ENCODE measurements at places on chromosomes 7 and 10.
A peak's percentile ranks its signal among the peaks of the same experiment; 100 is the strongest.

- no peak for DNase-seq
These were observed 451.6 kb upstream of the GALNT17 start for GRCh38 chr7:70680306-70680705.

DNA sequence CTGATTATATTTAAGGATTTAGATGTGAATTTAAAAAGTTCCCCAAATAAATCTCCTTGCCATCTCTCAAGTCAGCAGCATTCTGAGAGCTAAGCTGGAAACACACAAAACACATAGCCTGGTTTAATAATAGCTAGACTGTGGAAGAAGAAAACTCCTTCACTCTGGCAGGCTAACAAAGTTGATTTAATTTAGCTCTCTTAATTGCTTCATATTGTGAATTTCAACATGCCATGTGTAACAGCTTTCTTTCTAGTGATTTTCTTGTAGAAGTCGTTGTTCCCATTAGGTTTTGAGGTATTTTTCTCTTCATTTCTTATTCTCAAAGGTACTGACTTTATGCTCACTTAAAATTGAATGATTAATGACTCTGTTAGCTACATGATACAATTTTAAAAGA lies 216.8 kb upstream of the AKR1E2 start:
- DNase-seq, result no peak

GRCh38 chr7:71254751-71255150 lies 122.8 kb downstream of the GALNT17 start:
- DNase-seq, result no peak

DNA sequence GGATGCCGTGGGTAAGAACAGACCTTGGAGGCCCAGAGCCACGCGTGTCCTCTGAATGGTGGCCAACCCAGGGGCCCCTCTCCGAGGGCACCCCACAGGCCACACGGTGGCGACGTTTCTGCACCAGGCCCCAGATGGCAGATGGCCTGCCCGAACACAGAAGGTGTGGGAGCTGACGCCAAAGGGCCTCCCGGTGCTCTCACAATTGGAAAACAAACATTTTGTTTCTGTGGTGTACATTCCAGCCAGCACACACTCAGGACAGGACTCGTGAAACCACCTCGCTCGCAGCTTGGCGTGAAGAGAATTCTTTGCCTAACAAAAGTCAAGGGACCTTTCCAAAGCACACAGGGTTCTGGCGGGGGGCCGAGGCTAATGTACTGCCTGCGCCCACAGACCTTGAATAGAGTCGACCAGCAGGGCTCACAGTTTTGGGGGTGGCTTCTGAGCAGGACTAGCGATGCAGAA lies 112.1 kb downstream of the FAM53B start:
- DNase-seq, result no peak

- DNase-seq, result peak; percentile 34
These were observed 31.8 kb downstream of the TES start for GRCh38 chr7:116242178-116242577.

- no peak for DNase-seq
These were observed 147.9 kb upstream of the EGR2 start for GRCh38 chr10:62964026-62964425.

GRCh38 chr10:78657163-78657861 lies 411.5 kb upstream of the ZMIZ1 start:
- peak; percentile 22 for DNase-seq

DNA sequence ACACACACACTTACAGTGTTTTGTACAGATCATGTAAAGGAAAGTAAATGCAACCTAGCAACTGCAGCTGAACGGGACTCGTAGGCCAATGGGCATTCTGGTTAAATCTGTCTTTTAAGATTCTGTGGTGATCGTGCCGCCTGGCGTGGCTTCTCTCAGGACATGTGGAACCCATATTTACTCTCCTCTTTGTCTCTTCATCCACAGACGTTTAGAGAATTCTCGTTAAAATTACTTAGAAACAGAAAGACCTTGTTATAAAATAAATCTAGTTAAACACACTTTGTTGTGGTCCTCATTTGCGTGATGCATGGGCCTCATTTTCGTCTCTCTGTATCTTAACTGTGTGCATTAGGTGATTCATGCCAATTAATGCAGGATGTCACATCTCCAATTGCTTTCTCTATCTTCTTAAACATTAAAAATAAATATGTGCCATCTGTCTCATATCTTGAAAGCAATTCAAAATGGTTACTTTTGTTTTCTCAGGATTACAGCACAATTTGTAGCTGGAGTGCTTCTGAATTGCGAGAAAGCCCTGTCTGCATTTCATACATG lies 11.5 kb downstream of the KLF6 start:
- DNase-seq, result no peak

- DNase-seq, result no peak
These were observed 45.5 kb downstream of the NOD1 start for GRCh38 chr7:30433082-30433481.

- no peak for DNase-seq
These were observed 314.6 kb downstream of the CXCL12 start for GRCh38 chr10:44070282-44070681.

- no peak for DNase-seq
These were observed 106.9 kb downstream of the ANLN start for GRCh38 chr7:36496576-36496975.

- DNase-seq, result peak; percentile 70
These were observed 25.2 kb upstream of the OPTN start for GRCh38 chr10:13074563-13075451.

DNA sequence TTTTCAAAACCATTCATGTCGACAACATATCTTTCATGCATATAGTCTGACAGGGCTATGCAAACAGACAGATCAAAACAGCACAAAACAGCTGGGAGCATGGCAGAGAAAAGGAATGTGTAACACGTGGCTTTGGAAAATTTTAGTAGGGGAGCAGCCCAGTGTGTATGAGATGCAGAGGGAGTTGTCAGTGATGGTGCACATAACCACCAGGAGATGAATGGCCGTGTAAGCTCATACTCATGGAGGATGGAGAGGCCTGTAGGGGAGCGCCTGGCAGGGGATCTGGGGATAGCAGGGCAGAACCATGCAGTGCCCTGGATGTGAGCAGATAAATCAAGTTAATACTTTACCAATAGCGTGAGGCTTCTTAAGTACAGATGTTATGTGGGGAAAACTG lies 45.7 kb downstream of the RHOBTB1 start:
- no peak for DNase-seq

DNA sequence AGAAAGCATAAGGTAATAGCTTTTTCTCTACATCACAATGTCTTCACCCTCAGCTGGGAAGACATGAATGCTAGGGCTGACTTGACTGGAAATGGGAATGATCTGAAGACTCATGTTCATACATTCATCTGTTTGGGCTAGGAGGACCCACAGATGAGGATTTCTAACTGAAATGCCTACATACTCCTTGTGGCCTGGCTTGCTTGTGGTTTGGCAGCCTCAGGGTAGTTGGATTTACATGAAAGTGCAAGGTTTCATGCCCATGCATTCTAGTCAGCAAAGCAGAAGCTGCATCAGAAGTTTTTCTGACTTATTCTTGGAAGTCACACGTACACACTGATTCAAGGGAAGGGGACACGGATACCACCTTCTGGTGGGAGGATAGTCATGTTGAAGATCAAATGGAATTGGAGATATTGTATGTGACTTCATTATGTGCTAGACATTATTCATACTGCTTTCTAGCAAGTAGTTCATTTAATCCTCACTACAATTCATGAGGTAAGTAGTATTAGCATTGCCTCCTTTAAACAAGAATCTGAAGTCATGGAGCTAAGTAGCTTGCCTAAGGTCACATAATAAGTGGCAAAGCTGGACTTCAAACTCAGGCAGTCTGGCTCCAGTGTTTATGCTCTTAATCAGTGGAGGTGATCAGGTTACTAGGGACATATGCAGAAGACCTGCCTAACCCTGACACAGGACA lies 957.0 kb downstream of the LRMDA start:
- no peak for DNase-seq

DNA sequence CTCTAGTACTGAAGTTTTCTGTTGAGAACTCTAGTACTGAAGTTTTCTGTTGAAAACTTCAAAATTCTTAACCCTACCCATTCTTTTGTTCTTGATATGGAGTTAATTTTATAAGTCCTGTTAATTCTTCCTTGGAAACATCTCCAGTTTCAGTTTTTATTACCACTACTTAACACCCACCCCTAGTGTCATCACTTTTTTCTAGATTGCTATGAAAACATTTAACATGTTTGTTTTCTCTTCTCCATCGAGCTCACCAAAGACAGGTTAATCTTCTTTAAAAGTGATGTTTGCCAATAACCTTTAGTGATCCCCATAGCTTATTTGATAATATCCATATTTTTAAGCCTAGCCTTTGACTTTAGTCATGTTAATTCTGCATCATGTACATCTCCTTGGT lies 147.9 kb downstream of the PPP1R9A start:
- no peak for DNase-seq

DNA sequence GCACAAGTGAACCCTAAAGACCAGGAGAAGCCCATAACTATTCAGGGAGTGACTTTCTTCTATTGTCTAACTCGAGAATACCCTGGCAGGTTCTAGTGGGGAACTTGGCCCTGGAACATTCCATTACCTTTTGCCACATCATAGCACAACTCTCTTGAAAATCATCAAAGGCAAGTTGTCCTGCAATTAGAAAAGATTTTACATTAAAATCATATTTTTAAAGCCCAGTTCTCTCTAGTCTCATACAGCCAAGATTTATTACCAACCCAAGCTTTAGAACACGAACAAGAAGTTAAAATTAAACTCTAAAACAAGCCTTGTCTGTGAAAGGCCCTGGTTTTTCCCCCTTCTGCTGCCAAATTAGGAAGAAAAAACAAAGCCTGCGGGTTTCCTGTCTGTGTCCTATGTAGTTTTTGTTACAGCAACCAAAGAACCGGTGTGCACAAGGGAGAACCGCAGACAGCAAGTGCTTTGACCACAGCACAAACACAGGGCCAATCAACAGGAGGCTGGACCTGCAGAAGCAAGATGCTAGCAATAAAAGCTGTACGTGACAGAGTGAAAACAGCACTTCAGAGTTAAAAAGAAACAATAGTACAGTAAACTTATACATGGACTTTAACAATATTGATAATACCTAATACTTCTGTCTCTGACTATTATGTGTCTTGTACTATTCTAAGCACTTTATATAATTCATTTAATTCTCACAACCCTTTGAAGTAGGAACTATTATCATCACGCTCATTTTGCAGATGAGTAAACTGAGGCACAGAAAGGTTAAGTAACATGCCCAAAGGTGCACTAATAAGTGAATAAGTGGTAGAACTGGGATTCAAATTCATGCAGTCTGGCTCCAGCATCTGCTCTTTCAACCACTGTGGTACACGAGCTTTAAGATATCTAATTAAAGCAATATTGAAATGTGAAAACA lies 65.8 kb downstream of the STK17A start:
- DNase-seq, result peak; percentile 84

DNA sequence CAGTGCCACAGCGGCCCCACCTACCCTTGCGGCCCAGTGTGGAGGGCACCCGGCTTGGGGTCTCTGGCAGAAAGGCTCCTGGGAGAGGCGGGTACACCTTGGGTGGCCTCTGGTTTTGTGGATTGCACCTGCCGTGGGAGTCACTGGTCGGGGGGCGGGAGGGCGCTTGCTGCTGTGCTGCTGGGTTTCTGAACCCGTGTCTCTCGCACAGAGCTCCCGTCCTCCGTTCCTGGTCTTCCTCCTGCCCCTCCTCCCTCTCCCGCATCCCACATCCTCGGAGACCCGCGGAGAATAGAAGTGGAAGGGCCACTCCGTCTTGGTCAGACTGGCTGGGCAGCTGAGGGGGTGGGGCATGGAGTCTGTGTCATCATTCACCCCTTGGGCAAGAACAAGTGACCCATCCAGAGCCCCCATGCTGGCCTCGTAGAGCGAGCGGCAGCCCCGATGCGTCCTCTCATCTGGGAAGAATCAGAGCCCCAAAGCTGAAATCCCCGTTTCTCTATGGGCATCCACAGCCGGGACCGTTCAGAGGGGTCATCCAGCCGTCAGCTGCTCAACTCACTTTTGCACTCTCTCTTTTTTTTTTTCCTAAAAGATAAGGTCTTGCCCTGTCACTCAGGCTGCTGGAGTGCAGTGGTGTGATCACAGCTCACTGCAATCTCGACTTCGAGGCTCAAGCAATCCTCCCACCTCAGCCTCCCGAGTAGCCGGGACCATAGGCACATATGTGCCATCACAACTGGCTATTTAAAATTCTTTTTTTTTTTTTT lies 4.0 kb downstream of the MAFK start:
- no peak for DNase-seq

DNA sequence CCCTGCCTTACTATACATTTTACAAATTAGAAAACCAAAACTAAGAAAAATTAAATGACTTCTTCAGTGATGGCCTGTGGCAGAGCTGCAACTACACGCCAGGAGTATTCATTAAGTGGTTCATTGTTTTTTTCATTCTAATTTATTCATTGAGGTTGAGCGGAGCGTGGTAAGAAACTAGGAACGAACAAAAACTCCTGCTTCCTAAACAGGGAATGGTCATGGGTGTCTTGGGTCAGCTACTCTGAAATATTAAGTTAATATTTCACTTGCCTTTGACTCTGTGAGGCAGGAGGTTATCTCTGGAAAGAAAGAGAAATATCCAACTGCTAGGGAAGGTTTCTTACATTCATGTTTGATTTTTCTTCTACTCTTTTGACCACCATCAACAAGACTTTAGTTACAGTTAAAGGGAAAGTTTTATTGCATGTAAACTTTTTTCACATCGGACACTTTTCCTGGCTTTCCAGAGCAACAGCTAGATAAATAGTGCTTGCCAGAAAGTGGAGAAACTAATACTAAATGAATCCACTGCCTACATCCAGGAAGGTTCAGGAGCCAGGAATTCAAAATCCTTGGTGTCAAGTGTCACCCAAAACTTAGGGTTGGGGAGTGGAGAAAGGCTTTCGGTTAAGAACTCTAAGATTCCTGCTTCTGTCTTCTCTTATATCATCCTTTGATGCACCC lies 896 bp upstream of the GNG11 start:
- peak; percentile 32 for DNase-seq

DNA sequence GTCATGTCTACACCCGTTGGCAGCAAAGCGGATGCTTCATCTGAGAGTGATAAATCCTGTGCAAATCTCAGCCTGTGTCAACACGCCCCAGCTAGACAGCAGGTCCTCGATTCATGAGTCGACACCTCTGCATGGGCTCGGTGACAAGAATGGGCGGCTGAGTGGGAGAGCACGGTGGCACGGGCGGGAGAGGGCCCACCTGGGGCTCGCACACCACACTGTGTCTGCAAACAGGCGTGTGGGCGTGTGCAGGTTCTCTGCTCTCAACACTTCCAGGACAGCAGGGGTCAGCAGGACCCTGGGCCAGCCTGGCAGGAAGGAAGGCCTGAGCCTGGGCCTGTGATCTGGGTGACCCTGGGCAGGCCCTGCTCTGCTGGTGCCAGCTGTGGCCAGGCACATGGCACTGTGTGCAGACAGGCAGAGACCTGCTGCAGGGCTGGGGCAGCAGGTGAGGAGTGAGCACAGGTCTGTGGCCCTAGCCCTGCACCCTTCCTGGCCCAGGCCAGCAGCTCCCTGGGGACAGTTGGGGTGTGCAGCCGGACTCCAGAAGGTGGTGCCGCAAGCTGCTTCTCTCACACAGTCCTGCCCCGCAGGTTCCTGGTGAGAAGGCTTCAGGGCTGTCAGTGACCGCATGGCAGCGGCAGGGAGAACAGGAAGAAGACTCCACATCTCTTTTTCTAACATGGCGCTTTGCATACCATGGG lies 216.4 kb downstream of the ELFN1 start:
- DNase-seq, result no peak
